Eye (tissue), 1 donor: ENCODE measurements at places on chromosomes 7 and 10.

- no peak for DNase-seq
Observed at GRCh38 chr7:5497295-5498103, 73.9 kb upstream of the TNRC18 start.

GRCh38 chr10:10716972-10717371 lies 300.7 kb upstream of the CELF2 start:
- DNase-seq = no peak

GRCh38 chr7:7696458-7697119 lies 21.8 kb downstream of the RPA3 start:
- no peak for DNase-seq

- no peak for DNase-seq
Observed at GRCh38 chr10:75487087-75487754, 55.8 kb downstream of the LRMDA start.

DNA sequence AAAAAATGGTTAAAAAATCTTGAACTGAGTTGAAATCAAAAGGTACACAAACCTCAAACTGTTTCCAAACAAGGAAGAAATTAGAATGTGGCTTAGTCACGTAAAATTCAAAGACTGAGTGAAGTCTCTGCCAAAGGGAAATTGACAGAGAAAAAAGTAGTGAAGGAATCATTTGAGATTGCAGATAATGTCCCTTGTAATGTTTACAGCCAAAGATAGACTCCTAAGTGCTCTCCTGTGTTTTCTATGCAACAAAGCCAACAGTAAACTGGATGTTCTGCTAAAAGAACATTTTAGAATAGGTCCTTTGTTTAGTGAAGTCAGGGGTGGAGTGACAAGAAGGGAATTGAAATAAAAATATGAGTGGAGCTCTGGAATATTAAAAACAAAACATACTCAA lies 117.9 kb downstream of the ITGA8 start:
- DNase-seq = no peak

- DNase-seq = peak; percentile 89
Observed at GRCh38 chr7:28686418-28686800, 271.7 kb downstream of the TRIL start.
